Bone marrow (tissue), 2 donors: ENCODE measurements at places on chromosomes 4 and X.

GRCh38 chr4:172188248-172188988, 375.2 kb downstream of the GALNTL6 start:
- no peak for DNase-seq

DNA sequence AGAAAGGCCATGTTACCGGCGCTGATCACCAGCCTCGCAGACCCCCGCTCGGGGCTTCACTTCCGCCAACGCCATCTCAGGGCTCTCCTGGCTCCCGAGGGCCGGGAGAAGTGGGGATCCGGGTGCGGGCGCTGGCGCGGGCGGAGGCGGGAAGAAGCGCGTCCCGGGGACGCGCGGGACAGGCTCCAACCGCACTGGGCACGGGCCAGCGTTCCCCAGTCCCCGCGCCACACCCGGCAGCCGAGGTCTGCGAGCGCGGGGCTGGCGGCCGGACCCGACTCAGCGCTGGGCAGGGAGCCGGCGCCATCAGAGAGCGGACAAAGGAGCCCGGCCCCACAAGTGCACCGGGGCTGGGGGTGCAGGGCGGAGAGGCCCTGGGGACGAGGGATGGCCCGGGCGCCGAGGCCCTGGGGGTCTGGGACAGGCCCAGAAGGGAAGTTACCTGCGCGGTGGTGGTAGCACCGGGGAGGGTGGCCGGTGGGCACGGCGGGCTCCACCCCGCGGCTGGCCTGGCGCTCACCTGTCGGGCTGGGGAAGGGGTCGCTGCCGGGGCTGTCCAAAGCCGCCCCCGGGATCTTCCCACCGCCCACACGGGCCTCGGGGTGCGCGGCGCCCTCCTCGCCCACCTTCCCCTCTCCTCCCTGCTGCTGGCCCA, 449 bp downstream of the CTPS2 start:
- no peak for DNase-seq

GRCh38 chrX:20147561-20147960, 5.9 kb upstream of the EIF1AX start:
- DNase-seq = no peak

DNA sequence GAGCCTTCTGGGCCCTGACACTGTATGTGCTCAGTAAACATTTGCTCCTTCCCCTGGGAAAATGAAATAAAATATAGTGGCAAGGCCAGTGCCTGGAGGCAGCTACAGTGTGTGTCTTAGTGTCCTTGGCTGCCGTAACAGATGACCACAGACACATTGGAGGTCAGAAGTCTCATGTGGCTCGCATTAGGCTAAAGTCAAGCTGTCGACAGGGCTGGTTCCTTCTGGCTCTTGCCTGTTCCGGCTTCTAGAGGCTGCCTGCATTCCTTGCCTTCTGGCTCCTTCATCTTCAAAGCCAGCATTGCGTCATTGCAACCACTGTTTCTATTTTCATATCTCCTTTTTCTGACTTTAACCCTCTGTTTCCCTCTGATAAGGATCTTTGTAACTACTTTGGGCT, 83.6 kb upstream of the STX18 start:
- no peak for DNase-seq

- DNase-seq = no peak
These were observed 23.9 kb upstream of the GATB start for GRCh38 chr4:151784706-151785105.

- no peak for DNase-seq
These were observed 45.8 kb downstream of the SLC39A8 start for GRCh38 chr4:102299354-102300107.

DNA sequence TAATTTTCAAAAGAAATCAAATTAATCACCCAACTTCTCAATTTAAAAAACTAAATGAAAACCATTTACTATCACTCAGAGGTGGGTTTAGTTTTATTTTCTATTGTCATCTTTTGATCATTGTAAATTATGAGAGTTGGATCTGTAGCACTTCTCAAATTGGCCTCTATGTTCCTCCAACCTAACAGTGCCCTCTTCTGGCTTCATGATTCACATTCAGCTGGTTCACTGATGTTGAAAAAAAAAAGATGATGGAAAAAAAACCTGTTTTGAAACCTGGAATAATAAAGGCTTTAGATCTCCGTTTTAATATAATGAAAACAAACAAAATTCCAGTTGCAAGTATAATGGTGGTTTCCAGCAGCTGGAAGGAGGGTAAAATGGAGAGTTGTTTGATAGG, 2.4 kb upstream of the NBDY start:
- DNase-seq = no peak

- DNase-seq = peak; percentile 85
These were observed 81.2 kb downstream of the SPRY1 start for GRCh38 chr4:123477711-123478209.

DNA sequence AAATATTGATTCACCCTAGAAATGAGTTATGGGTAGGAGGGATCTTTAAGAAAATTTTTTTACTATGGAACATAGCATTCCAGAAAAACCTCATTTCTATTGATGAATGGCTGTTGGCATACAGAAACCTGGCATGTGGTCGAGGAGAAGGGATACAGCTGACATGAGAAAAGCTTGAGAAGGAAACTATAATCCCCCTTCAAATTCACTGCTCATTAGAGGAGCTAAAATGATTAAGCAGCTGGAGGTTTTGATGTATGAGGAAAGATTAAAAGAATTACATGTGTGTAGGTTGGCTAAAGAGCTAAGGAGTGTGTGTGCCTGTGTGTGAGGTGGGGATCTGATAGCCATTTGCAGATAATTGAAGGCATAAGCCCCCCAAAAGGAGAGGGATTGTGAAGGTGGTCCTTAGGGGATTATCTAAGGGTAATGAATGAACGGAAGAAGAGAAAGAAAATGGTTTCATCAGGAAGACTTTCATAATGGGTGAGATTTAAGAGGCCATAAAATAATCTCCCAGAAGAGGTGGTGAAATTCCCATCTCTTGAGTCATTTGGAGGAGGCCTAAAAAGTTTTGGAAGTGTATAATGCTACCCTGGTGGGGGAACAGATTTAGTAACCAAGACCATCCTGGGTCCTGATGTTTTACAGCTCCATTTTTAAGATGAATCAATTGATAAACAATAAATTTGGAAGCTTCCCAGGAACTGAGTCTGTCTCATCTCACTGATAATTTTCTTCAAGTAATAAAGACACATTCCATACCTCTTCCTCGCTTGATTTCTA, 272.0 kb upstream of the HAND2 start:
- DNase-seq = no peak

DNA sequence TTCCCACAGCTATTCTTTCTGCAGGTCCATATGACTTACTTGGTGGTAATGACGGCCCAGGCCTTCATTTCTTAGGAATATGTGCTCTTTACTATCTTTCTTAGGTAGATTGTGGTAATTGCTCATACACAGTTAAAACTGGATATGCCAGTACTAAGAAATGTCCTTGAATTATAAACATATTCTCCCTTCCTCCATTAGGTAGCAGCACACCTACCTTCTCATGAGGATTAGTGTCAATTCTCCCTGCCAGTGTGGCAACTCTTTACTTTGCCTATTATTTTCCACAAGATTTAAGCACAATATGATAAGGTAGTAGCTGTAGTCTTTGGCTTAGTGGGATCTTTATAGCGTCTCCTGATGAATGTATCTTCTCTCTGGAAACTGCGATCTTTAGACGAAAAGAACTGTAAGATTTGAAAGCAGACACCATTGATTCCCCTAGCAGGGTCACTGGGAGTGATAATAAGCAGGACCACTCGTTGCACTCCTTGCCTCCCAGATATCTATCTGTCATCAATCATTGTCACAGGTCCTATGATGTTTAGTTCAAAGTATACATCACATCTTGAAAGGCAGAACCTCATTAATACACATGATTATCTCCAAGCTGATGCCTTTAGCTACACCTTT, 1240.7 kb downstream of the C4orf33 start:
- no peak for DNase-seq

GRCh38 chr4:151691639-151692442, 69.0 kb downstream of the GATB start:
- DNase-seq = no peak

DNA sequence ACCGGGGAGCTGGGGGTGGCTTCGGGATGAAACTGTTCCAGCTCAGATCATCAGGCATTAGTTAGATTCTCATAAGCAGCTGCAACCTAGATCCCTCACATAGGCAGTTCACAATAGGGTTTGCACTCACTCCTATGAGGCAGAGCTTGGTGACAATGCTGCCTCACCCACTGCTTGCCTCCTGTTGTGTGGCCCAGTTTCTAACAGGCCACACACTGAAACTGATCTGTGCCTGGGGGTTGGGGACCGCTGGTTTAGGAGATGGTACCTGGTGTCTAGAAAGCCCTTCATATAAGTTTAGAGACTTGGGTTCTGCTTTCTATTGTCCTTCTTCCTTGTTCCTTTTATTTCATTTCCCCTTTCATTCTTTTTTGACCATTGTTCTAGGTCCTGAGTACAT, 234.2 kb downstream of the FRAS1 start:
- no peak for DNase-seq

DNA sequence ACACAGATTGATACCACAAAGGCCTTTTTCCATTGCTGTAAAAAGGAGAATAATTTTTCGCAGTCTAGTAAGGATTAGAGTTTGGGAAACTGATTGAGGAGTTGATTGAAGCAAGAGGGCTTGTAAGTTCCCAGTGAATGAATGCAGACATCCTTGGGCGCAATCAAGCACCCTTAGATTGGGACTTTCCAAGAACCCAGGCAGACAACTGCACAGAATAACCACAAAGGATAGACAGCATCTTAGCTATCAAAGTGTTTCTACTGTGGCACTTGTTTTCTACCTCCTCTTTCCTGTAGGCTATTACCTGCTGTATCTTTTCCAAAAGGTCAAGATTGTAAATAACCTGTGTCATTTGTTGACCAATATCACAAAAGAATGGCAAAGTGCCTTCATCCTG, 2.6 kb downstream of the COX18 start:
- DNase-seq = no peak

DNA sequence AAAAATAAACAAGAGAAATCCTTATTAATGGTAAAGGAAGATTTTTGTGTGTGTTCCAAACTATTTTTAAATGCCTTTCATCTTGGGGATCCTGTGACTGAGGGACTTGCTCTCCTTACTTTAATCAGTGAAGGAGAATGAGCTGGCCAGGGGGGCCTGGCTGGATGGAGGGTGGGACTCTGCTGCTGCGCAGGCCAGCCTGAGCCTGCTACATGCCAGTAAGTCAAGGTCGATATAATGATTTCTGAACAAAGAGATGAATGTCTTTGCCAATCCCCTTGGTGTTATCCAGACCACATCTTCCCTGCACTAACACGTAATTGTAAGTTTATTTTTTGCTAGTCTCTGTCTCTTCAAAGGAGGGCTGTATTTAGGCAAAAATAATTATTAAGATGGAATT, 1679.2 kb upstream of the TENM3 start:
- no peak for DNase-seq

- DNase-seq = no peak
These were observed 1434.6 kb downstream of the C4orf33 start for GRCh38 chr4:130530505-130530904.

DNA sequence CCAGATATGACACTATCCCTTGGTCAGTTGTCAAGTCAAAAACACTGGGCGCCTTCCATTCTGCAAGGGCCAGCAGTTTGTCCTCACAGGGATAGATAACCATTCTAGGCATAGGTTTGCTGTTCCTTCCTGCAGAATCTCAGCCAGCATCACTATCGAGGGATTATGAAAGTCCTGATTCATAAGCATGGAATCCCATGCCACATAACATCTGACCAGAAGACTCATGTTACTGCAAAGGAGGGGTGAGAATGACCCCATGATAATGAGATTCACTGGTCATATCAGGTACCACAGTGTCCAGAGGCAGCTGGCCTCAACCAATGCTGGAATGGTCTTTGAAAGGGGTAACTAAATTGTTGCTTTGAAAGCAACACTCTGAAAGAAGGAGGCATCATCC, 84.7 kb downstream of the OTC start:
- no peak for DNase-seq

DNA sequence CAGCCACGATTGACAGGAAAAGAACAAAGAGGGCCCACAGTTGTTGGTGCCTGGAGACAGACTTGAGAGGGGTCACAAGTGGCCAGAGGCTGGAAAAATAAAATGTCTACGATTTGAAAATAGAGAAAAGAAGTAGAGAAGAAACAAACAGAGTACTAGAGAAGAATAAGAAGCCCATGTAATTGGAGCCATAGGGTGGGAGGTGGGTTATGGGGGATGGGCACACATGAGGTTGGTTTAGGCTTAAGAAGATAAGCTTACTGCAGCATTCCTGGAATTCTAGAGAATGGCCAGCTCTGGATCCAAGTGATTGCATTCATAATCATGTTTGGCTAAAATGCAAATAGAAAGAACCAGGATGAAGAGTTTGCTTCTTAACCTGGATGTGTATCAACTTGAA, 210.7 kb downstream of the MAML3 start:
- no peak for DNase-seq

DNA sequence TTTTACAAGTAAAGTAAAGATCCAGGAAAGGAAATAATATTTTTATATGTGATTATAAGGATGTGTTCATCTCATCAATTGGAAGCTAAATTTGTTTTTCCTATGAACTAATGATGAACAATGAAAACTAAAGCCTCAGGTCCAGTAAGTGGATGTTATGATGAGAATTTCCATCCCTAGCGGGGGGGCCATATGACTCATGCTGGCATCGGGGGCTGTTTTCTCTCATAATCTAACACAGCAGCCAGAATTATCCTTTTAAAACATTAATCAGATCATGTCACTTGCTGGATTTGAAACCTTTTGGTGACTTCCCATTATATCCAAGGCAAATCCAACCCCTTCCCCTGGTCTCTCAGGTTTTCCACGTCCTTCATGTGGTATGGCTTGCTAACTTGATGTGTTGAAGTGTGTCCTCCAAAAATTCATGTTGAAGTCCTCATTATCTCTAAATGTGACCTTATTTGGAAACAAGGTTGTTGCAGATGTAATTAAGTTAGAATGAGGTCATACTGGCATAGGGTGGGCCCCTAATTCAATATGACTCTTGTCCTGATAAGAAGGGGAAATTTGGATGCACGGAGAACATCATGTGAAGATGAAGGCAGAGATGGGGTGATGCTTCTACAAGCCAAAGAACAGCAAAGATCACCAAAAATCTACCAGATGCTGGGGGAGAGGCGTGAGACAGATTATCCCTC, 96.8 kb downstream of the AKAP4 start:
- DNase-seq = no peak

DNA sequence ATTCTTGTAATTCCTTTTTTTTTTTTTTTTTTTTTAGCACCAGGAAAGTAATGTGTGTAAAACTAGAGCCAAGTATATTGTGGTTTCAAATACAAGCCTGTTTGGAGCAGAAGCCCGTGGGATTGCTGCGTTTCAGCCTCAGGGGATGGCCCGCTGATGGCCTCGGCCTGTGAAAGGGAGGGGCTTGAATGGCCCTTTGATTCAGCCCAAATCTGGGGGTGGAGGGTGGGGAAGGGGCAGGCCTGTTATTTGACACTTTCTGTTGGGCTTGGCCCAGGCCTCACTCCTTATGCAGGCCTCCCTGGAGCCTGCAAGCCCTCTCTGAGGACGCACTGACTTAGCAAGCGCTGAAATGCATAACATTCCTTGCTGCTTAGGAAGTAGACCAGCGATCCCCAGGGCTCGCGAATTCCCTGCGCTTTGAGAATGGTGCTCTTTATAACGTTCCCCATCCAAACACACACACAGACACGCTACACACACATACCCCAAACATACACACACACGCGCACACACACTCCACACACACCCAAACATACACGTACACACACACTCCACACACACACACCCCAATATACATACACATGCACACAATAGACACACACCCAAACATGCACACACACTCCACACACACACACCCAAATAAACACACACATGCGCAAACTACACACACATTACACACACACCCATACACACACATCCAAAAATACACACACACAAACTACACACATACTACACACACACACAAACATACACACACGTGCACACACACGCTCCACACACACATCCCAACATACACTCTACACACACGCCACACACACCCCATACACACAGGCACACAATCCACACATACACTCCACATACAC, 29.6 kb downstream of the TLR10 start:
- DNase-seq = no peak
